ENCODE measurements at places on chromosomes 13 and 19.

GRCh38 chr13:25766576-25766975, 285.2 kb downstream of the SHISA2 start:
- no peak for DNase-seq

GRCh38 chr19:29260477-29261317, 47.7 kb upstream of the UQCRFS1 start:
- no peak for DNase-seq

DNA sequence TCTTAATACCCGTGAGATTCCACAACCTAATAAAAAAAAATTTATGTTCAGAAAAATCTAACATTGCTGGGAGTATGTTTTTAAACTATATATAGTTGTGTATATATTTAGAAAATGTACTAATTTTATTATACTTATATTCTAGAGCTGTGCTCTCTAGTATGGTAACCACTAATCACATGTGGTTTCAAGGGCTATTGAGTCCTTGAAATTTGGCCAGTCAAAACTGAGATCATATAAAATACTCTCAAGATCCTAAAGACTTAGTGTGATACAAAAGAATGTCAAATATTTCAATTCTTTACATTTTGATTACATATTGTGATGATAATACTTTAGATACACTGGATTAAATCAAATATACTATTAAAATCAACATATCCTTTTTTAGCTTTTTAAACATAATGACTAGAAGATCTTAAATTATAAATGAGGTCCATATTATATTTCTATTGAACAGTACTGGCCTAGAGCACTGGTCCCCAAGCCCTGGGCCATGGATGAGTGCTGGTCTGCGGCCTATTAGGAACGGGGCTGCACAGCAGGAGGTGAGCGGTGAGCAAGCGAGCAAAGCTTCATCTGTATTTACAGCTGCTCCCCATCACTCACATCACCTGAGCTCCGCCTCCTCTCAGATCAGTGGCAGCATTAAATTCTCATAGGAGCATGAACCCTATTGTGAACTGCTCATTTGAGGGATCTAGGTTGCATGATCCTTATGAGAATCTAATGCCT, 176.5 kb upstream of the NBEA start:
- no peak for DNase-seq

- no peak for DNase-seq
Observed at GRCh38 chr19:51150627-51151026, 8.5 kb downstream of the SIGLEC7 start.

DNA sequence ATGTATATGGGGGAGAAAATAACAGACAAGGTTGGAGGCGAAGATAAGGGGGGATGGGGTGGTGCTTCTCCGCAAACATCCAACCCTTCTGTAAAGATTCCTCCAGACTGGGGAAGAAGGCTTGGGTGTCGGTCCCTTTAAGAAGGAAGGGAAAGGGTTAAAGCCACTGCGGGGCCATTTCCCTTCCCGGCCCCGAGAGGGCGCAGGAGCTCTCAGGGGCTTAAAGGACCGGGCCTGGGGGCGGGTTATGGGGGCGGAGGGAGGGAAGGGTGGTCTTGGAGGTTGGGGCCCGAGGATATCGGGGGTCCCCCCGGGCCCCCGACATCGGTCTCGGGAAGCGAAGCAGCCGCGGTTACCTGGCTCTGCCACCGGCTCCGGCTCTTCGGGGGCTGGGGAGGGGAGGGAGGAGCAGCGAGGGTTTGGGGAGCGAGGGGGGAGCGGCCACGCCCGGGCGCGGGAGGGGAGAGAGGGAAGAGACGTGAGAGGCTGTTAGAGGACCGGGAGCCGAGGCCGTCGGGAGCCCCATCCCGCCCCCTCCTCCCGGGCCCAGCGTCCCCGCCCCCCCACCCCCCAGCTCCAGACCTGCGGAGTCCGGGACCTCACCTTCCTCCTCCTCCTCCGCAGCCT, 2.8 kb downstream of the TNNT1 start:
- no peak for DNase-seq

- DNase-seq, result no peak
Observed at GRCh38 chr13:39910041-39910440, 254.6 kb downstream of the COG6 start.

- peak; percentile 82 for DNase-seq
Observed at GRCh38 chr19:35268536-35269437, at the start of gene USF2. USF2 (plus strand) TSS chr19:35268962; CDS start chr19:35269102, 140 bp downstream.

GRCh38 chr19:48639483-48640375, 2.5 kb upstream of the DBP start:
- no peak for DNase-seq

- no peak for DNase-seq
Observed at GRCh38 chr19:31372246-31372781, 23.1 kb upstream of the TSHZ3 start.

GRCh38 chr13:21672796-21673538, 2.1 kb downstream of the FGF9 start:
- DNase-seq, result peak; percentile 71

DNA sequence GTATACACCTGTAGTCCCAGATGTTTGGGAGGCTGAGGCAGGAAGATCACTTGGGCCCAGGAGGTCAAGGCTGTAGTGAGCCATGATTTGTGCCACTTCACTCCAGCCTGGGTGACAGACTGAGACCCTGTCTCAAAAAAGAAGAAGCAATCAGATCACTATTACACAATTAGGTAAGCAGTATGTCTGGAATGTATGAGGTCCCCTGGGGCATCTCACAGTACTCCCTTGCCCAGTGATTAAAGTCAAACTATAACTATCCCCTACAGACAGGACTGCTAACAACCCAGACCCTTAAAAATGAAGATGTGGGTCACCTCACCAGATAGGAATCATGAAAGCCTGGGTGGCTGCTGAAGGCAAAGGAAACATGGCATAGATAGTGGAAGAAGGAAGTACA, 9.4 kb upstream of the PAN3 start:
- no peak for DNase-seq

DNA sequence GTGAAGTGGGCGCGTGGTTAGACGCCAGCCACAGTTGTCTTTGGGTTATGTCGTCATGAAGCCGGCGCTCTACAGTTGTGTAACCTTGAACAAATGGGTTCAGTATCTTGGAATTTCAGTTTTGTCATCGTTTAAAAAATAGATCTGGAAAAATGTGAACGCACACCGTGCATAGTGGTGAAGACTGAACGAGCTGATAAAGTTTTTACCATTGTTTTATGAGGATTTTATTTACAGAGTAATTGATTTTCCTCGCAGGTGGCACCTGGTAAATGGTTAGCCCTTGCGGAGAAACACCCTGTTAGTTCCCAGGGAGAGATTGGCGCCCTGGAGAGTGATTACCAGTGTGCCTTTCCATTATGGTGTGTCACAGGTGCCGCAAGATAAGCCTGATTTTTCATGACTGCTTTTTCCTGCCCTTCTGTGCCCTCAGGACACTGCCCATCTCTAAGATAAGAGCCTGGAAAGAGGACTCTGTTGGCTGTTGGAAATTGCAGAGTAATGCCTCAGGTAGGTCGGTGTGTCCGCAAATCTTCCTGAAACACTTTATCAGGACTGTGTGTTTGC, 577 bp downstream of the ZNF181 start:
- peak; percentile 80 for DNase-seq

- DNase-seq, result no peak
Observed at GRCh38 chr19:17406046-17406886, 836 bp upstream of the BST2 start.

DNA sequence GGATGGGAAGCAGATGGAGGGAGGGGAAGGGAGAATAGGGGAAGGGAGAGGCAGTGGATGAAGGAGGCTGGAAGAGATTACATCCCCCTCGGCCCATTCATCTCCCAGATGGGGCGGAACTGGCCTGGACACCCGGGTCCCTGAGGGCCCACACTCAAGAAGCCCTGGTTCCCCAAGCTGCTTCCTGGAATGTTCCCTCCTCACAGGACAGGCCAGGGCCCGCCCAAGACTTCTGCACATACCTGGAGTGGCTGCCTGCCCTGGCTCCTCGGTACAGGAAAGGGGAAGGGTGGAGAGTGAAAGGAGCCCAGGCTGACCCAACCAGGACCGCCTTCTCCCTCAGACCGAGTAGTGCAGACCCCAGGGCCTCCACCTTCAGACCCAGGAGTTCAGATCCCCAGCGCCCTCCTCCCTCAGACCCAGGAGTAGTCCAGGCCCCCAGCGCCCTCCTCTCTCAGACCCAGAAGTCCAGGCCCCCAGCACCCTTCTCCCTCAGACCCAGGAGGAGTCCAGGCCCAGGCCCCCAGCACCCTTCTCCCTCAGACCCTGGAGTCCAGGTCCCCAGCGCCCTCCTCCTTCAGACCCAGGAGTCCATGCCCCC, 489 bp downstream of the NTF4 start:
- no peak for DNase-seq

DNA sequence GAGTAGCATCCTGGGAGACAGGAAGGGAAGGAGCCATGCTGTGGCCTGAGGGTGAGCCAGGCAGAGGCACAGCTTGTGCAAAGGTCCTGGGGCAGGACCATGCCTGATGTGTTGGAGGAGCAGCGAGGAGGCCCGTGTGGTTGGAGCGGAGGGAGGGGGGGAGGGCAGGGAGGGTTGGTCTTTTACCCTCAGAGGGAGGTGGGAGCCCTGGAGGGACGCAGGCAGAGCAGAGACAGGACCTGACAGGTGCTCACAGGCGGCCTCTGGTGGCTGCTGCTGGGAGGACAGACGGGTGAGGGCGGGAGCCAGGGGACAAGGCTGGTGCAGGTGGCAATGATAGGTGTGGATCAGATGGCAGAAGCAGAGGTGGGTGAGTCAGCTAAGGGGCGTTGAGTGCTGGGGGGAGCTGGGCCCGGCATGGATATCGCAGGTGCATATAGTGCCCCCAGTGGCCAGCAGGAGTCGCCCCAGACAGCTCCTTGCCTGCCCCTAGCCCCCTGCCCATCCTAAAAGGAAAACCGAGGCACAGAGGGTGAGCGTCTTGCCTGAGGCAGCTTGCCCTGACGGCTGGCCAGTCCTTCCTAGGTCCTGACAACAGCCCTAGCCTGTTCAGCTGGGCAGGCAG, 9.8 kb upstream of the GNA15 start:
- DNase-seq, result no peak

GRCh38 chr13:105902396-105902795, 633.1 kb downstream of the EFNB2 start:
- no peak for DNase-seq

DNA sequence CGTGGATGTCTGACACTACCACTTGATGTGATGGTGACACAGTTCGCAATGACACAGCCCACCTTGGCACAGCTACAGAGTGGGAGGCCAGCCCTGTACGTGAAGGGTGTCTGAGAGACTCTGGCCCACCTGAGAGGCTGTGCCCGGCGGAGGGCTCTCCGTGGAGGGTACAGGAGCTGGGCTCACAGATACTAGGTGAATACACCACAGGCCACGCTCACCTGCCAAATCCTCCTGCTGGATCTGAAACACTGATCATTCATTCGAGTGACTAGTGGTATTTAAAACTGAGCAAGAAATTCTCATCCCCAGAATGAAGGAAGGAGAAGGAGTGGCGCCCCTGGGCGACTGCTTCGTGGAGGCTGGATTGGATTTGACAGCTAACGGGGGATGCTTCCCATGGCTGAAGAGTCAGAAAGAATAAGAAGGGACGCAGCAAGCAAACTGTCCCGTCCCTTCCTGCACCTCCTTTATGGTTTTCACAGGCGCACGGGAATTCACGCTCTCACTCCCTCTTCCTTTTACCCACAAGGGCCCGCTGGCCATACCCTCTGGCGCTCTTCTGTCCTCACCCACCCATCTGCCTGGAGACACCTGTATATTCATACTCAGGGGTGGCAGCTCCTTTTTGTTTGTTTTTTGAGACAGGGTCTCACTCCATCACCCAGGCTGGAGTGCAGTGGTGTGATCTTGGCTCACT, 25.0 kb downstream of the CEBPG start:
- no peak for DNase-seq

DNA sequence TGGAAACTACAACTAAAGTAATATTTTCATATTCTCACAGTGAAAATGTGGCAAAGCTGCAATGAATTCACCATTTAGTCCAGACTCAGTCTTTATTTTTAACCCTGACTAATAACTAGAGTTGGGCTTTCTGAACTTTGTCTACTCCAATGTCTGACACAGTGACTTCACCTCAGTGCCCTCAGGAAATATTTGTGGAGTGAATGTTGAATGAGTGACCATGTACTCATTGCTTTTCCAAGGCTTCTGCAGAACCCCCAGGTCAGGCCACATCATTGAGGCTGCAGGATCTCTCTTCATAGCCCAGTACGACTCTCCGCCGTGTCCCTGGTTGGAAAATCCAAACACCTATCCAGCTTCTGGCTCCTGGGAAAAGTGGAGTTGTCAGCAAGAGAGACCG, 1.8 kb downstream of the ZNF175 start:
- no peak for DNase-seq

DNA sequence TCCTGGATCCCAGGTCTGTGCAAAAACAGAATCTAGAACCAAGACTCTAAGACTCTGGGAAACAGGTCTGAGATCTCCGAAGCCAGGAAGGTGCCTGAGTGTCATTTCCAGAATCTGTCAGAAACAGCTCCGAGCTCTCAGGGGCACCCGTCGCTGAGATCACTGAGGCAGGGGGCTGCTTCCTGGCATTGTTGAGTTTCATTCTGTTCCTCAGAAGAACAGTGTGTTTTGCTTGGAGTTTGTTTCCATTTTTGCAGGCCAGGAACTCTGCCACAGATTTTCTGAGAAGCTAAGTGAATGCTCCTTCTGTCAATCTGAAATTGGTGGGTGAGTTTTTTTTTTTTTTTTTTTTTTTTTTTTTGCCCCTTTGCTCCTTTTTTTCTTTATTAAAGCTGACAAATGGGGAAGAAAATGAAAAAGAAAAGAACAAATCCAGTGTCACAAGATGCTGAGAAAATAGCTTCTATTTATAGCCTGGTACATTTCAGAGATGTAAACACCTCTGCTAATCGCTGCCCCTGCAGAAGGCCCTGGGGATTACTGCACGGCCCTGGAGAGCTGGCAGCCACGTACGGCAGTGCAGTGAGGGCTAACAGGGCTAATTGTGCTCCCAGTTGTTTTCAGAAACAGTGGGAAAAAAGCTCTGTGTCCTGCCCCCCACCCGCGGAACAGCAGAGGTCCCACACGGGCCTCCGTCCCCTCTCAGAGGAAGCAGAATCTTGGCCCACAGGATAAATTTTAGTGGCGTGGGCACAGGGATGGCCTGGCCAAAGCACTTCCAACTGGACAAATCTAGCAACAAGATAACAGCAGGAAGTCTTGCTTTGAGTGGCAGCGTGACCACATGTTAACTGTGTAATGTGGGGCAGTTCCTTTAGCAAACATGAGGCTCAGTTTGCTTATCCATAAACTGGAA, 237.6 kb upstream of the IRS2 start:
- DNase-seq, result no peak

DNA sequence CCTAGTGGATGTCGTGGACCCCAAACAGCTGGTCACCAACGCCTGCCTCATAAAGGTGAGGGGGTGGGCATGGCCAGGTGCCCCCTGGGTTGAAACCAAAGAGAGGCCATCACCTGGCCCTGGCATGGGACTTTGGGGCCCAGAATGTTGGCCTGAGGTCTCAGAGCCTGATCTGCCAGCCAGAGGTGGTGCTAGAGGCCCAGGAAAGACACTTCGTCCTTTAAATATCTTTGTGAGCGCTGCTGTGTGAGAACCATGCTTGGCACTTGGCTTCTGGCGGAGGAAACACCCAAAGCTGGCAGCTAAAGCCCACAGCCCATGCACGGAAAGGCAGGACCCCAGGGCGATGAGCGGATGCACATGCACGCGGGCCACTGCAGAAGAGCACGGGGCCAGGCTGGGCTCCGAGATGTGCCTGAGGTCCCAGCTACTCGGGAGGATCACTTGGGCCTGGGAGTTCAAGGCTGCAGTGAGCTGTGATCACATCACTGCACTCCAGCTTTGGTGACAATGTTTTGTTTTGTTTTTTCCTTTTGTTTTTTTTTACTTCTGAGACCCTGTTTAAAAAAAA, 4.3 kb upstream of the ADM5 start:
- DNase-seq, result no peak
